ENCODE measurements at places on chromosomes 7 and 10.
A peak's percentile ranks its signal among the peaks of the same experiment; 100 is the strongest.

GRCh38 chr7:47368190-47368812 is 213.6 kb downstream of the TNS3 start:
- no peak for DNase-seq

DNA sequence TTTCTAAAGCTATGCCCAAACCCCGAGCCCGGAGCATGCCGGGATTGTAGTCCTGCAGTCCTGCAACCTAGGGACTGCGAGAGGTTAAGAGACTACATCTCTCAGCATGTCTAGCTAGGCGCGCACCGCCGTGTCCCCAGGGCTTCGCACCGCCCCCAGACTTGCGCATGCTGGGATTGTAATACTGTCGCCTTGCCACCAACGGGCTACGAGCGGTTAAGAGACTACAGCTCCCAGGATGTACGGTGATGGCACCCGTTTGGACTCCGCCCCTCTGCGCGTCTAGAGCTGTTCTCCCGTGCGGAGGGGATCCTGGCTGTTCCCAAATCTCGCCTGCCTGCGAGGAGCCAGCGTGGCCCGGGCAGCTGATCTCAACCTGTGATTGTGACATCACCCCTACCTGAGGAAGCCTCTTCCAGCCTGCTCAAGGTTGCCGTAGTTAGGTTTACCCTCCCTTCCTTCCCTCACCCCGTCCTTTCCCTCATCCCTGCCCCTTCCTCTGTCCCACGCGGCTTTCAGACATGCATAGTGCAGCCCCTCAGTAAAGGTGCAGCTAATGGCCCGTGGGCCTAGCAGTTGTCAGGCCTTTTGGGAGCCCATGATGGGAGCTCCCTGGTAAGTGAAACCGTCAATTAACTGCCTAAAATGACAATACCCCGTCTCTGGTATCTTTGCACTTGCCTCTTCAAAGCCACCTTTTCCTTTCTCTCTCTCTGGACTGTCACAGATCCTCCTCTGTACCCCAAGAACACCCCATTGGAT is 6.3 kb upstream of the ZNF736 start:
- peak; percentile 92 for DNase-seq

GRCh38 chr7:101676956-101677355 is 47.9 kb upstream of the MYL10 start:
- DNase-seq, result no peak

GRCh38 chr7:17318146-17318545 is 19.7 kb downstream of the AHR start:
- DNase-seq, result no peak

DNA sequence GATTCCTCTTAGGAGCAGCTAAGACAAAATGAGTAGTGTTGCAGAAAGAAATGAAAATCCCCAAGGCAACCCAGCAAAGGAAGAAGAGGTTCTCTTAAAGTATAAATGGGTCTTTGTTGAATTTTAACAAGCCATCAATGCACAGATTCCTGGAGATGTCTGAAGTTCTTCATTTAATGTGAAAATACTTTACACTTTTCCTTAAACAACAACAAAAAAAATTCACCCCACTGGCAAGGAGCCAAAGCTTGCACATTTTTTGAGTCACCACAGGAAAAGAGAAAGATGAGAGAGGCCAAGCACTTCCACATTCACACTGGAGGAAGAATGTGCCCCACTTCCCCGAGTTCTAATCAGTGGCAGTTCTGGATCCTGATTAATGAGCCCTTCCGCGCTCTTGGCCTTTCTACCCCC is 286.4 kb upstream of the MEOX2 start:
- no peak for DNase-seq

DNA sequence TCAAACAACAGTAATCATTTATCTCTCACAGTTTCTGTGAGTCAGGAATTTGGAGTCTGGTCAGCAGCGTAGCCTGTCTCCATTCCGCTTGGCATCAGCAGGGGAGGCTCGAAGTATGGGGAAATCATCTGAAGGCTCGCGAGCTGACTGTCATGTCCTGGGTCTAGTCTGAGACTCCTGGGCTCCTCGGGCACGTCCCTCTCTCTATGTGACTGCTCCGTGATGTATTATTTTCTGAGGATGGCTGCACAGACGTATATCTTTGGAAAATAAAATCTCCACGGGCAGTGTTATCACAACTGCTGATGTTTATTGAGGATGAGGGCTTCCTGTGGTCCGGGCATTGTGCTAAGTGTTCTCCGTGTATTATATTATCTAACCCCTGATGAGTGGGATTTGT is 23.3 kb upstream of the PCGF5 start:
- DNase-seq, result no peak

GRCh38 chr10:123134343-123134914 is 1.3 kb upstream of the HMX3 start:
- DNase-seq, result no peak

Data from NCI-H526 treated with DMSO at 0.1 percent for 48 hours (cell line).